ENCODE measurements at places on chromosomes 2 and 18.

DNA sequence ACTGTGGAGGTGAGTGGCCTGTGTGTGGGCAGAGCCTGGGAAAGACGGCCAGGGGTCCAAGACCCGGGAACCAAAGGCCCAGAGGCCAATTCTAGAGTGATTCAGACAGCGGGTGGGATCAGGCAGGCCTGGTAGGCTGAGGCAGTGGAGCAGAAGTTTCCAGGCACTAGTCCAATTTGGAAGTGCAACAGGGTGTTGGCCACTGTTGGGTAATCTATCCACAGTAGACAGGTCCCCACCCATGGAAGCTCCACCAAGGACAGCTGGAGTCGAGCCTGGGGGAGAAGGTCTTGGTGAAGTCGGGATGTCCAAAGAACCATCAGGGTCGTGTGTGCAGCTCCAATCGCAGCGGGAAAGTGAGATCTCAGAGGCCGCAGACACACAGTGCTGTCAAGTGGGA, 125.8 kb upstream of the COPS8 start:
- DNase-seq = no peak

GRCh38 chr2:237280939-237281338, 133.0 kb downstream of the COL6A3 start:
- DNase-seq = no peak

GRCh38 chr18:65477455-65477854, 273.4 kb upstream of the CDH7 start:
- no peak for DNase-seq

- DNase-seq = no peak
Observed at GRCh38 chr2:134279417-134279816, 25.5 kb downstream of the MGAT5 start.

DNA sequence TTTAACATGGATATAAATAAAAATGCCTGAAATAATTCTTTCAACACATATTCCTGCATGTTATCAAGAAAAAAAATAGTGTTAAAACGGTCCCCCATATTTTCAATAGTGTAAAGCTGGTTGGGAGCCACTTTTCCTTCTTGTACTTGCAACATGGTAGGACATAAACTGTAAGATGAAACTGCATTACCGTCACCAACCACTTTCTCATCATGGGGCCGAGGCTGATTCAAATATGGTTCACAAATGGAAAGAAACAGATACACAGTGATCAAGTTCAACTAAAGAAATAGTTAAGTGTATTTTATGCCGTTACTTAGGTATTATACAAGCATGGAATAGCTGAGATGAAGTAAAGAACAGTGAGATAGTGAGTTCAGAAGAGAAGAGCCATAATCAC, 360.7 kb downstream of the ZEB2 start:
- DNase-seq = no peak
